ENCODE measurements at places on chromosomes 7 and 10.

DNA sequence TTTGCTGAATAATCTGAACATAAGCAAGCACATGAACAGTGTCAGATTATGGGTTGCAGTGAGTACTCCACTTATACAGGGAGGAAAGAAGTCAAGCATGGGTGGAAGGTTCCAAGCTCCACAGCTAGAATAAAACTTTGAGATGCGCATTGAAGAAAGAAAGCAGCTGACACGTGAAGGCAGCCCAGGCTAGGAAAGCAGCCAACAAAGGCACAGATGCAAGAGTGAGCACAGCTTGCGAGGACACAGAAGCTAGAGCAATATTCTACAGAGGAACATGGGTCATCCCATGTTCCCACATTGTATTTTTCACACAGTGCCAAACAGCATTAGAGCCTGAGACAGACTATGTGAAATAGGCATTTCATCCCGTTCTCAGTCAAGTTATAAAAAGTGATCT, 194.6 kb upstream of the TBX20 start:
- no peak for DNase-seq

- DNase-seq, result no peak
These were observed 1.3 kb upstream of the RASSF4 start for GRCh38 chr10:44958196-44958897.

DNA sequence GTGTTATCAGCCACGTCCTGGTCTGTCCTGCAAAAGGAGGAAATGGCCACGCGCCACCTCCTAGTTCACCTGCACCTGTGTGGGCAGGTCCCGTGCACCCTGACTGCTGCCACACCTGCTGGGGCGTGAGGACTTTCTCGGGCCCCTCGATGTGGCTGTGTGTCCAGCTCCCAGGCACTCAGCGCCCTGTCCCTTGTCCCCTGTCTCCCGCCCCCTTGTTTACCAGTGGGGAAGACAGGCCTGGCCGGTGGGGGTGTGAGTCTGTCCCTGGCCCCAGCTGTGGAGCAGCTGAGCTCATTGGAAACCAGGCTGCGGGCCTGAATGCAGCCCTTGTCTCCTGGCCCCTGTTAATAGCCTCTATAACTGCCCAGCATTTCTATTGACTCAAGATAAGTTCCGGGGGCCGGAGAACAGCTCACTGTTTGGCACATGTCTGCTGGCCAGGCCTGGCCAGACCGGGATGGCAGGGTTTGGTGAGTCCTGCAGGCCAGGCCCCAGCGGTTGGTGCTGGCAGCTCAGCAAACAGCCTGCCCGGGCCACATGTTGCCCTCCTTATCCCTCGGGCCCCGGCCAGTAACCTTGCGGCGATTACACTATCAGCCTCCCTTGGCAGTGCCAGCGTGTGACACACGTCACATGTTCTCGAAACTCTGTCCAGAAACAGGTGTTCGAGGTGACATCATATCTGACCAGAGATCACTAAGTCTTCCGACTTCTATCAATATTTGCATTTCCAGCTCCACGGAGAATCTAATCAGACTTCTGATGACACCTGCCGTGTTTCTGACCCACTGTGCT, 52.1 kb downstream of the FOXL3 start:
- DNase-seq, result no peak

DNA sequence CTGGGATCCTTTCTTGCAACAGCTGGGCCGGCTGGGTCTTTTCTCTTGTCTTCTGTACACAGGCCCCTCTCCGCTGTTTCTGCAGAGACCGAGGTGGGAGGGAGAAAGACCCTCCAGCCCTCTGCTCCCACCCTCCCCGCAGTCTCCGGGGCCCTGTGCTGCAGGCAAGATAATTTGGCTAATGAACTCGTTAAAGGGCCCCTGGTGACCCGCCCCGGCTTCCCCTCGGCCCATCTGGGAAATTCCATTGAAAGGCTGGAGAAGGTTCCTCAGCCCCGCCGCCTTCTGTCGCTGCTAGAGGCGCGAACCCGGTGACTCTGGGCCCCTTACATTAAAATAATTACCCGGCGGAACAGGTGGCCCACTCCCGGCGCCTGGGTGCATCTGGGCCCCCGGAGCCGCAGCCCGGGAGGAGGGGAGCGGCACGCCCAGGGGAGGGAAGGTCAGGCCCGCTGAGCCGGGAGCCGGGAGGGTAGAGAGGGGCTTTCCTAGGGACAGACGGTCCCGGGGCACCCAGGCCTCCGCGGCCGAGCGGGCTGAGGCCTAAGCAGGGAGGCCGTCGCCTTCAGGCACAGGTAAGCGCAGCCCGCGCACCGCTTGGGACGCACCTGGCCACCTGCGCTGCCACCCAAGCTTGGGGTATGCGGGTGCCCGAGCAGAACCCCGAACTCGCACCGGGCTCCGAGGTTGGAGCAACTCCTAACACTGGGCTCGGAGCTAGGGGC, 7.3 kb upstream of the MNX1 start:
- DNase-seq, result no peak

GRCh38 chr10:4678023-4678950, 147.7 kb upstream of the AKR1E2 start:
- DNase-seq, result no peak

DNA sequence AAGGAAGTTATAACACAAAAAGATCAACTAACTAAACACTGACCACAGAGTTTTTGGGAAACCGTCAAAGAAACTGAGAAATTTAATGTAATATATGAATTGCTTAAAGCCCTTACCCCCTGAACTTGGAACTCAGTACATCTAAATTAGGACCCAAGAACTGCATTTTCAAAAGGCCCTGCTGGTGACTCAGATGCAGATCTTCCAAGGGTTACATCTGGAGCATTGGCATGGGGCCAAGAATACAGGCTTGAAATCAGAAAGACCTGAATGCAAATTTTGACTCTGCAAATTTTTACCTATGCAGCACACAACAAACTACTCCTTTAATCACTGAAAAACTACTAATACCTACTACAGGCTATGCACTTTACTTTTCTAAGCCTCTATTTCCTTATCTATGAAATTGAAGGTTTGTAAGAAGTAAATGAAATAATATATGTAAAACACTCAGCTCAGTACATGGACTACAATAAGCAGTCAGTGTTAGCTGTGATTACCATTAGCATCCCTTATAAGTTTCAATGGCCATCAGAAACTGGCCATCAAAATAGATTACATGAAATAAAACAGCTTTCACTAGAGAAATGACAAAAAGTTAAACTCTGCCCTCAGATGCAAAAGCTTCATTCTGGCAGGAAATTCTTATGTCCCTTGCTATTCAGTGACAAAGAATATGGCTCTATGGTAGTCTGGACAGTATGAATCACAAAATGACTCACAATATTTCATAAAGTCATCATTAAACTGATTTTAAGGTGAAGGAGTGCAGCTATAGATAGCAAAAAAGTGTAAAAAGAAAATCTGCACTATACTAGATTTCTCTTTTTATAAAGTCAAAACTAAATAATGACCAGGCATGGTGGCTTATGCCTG, 43.6 kb downstream of the NSUN6 start:
- DNase-seq, result no peak

DNA sequence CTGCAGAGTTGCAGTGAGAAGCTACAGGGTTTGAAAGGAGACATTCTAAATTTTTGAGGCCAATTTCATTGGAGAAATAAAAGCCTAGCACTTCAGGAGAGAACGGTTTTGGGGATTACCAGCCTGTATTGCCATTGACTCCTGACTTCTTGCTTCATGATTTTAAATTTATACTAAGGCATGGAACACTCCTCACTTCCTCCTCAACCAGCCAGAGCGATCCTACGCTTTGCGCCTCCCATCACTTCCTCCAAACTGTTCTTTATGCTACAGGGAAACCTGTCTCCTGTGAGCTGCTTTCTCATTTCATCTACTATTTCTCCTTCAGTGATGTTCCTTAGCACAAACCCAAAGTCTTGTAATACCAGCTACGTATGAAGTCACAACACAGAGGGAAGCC, 495.1 kb downstream of the SUGCT start:
- no peak for DNase-seq

DNA sequence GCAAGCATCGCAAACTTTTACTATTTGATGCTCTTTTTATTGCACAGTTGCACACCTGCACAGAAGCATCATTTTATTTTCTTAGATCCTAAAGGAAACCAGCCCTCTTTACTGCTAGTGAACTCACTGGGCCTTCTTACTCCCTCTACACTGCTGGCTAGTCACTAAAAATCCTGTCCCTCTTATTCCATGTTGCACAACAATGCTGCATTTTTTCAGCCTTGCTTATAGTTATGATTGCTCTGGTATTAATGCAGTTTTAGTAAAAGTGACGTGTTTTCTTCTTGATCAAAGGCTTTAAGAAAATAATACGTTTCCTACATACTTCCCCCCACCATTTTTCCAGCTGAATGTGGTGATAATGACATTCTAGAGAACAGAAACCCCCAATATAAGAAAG, 132.9 kb upstream of the FAM3C start:
- DNase-seq, result no peak

- no peak for DNase-seq
These were observed 43.0 kb upstream of the CDK1 start for GRCh38 chr10:60735244-60735643.

DNA sequence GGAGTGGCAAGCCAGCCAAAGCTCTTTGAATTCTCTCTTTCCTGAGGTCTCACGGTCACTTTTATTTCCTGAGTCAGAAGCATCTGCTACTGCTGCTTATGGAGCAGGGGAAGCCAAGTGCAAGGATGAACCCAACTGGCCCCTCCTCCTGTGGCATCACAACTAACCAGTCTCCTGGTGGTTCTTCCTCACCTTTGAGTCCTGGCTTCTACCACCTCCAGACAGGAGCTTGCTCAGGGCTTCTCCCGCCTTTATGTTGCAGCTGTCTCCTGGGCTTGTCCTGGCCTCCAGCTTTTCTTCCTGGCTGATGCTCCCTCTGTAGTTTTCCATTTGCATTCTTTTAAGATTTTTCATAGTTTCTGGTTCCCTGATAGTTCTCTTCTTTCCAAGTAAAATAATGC, 349.7 kb upstream of the NRP1 start:
- DNase-seq, result no peak

GRCh38 chr10:21757185-21757901, 223.3 kb downstream of the MLLT10 start:
- DNase-seq, result no peak

DNA sequence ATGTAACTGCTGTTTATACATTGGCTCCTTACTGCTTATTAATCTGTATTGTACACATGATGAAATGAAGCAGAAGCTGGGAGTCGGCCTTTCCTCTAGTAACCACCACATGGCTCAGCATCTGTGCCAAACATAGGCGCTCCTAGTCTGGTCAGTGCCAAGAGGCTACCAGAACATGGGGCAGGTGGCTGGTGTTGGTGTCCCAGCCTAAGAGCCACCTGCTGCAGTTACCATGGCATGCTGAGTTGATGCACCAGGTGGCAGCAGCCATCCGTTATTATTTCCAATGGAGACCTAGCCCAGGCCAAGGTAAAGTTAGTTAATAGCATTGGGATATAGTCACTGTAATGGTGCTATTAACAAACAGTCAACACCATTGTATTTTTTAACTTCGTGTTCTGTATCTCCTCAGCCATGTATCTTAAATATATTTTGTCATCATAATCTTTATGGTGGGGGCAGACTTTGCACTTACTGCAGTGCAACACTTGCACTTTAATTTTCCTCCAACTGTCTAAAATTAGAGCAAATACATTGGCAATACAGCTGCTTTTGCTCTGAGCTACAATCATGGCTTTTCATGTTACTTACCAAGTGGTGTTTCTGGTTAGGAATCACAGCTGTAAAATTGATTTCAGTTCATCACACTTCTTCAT, 33.1 kb downstream of the HBP1 start:
- DNase-seq, result no peak

DNA sequence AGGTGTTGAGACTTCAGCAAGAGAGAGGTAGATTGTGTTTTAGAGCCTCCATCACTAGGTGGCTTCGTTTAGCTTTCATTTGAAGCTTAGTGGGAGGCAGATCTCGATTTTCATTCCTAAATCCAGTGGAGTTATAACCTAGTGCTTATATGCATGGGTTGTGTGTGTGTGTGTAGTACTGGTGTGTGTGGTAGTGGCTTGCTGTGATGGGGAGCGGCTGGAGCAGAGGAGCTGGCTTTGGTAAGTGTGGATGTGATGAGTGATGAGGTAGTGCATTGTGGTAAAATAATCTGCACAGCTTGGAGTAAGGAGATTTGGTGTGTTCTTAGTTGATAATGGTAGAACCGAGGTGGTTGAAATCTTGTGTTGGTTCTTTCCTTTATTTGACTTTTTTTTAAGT, 43.2 kb downstream of the AP3M1 start:
- DNase-seq, result no peak

GRCh38 chr10:72162978-72163377, 52.8 kb upstream of the ANAPC16 start:
- no peak for DNase-seq

DNA sequence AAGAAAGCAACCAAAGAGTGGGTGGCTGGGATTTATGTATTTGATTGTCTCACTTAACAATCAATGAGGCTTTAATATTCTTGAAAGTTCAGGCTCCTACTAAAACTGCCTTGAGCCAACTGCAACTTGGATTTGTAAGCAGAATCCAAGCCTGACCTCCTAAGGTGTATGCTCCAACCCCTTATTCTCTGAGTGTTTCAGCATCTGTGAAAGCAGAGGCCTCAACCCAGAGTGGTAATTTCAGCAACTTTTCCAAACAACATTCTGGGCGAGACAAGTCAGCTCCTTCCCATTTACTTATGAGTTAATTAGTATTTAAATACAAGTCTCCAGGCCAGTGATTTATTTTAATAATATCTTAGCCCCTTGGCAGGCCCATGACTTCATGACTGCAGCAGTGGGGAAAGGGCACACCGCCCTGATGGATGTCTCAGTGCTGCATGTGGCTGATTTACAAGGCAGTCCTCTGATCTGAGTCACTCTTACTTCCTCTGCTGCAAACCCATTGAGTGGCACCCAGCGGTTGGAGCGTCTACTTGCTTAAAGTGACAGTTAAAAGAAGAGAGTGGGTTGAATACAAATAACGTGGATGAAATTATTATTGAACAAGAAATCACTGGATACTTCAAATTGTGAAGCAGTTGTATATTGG, 209.1 kb downstream of the TRIL start:
- no peak for DNase-seq

- peak; percentile 89 for DNase-seq
These were observed at the start of gene IQCE for GRCh38 chr7:2558629-2559282. IQCE (plus strand) TSS chr7:2558979; CDS start chr7:2559182, 203 bp downstream.

DNA sequence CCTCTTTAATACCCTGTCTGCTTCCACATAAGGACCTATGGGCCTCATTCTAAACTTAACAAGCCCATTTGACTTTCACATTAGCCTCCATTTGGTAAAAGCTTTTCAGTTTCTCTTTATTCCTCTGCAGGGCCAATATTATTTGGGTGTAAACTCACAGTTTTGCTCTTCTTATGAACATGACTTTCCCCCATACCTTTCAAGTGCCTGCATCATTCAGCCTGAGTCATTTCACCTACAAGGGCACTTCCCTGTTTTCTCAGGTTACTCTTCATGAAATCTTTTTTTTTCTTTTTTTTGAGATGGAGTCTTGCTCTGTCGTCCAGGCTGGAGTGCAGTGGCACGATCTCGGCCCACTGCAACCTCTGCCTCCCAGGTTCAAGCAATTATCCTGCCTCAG, 1258.1 kb upstream of the CELF2 start:
- no peak for DNase-seq

GRCh38 chr7:134686786-134687185, 40.1 kb downstream of the BPGM start:
- no peak for DNase-seq

- DNase-seq, result peak; percentile 42
These were observed 150.1 kb upstream of the KLF6 start for GRCh38 chr10:3935141-3935540.

All from CD4-positive, alpha-beta T cell treated with Interleukin-6 at 100 ng/mL for 8 hours (primary cell).